ENCODE measurements at places on chromosomes 5 and 9. TPM values are rescaled to one million over a fixed set of nuclear protein-coding genes. Genes with fewer than 3 reads are reported as not detected.

DNA sequence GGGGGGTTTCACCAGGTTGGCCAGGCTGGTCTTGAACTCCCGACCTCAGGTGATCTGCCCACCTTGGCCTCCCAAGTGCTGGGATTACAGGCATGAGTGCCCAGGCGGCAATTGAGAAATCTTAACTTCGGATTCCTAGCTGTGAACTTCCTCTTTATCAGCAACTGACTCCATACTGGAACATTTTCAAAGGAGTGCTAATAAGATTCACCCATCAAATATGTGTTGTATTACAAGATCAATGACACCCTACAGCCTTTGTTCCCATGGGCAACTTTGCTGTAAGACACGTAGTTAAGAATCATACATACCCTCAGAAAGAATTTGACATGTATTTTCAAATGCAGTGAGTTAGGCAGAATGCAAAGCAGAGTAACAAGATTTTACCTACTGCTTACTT lies 23.1 kb upstream of the ACOT12 start:
- H3K27me3 ChIP-seq: no peaks in the 10 kb centered on the region
- no peak overlapping the region for H3K4me3 ChIP-seq
- H3K27ac ChIP-seq: no peak overlapping the region
- H3K36me3 ChIP-seq: peaks cover 9% of the 10 kb centered on the region

GRCh38 chr5:179698935-179699615 lies at the start of gene CANX:
Gene CANX, plus strand, starts transcription at chr5:179698967. Its CDS starts 6,715 bp downstream, at chr5:179705682.
- no peak for DNase-seq
- peaks cover 27% of the 10 kb centered on the region for H3K36me3 ChIP-seq
- no peaks in the 10 kb centered on the region for H3K27me3 ChIP-seq
- H3K4me3 ChIP-seq: peak within 1 kb of the TSS; percentile 84
- H3K4me1 ChIP-seq: peaks cover 20% of the 10 kb centered on the region
- peak within 1 kb of the TSS; percentile 76 for H3K27ac ChIP-seq

Gene TAL2
- 4.1 TPM for total RNA-seq

DNA sequence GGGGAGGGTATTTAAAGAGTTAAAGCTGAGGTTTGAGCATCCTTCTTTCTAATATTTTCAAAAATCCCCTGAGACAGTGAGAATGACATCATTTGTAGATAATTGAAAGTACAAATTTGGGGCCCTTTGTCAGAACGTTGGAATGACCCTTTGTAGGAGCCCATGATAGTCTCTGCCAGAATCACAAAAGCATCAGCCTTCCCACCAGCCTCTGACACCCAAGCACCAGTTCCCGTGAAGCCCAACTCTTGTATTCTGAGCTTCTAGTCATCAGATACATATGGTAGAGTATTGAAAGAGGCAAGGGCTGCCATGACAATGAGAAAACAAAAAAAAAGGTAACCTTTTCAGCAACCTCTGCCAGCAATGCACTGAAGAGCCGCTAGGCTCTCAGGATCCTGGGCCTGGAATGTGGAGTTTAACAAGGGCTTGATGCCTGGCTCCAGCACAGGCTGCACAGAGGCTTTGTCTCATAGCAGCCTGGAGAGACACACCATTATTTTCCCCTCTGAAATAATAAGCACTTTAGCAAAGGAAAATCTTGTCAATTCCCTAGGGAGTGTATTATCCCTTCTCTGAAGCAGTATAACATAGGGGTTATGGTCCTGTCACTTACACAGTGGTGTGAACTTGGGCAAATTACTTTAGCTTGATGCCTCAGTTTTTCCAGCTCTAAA lies 114.4 kb downstream of the ZNF608 start:
- H3K27me3 ChIP-seq: no peaks in the 10 kb centered on the region
- no peaks in the 10 kb centered on the region for H3K36me3 ChIP-seq
- H3K27ac ChIP-seq: no peak overlapping the region
- no peak for DNase-seq
- H3K4me1 ChIP-seq: peaks cover 6% of the 10 kb centered on the region

DNA sequence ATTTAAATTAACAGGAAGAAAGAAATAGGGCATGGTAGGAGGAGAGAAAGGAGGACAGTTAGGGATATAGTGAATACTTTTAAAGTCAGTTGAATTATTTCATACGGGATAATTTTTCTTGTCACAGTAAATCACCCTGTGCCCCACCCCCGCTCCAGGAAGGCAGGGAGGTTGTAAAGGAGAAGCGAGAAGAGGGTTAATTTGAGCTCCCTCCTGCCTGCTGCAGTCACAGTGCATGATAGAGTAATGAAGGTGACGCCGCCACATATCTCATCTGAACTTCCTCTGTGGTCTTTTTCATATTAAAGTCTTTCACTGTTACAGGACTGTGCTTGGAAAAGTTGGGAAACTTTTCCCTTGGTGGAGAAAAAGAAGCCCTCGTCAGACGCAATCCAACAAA lies 896 bp upstream of the PCSK5 start:
- H3K27ac ChIP-seq: no peak overlapping the region
- DNase-seq: no peak
- no peak overlapping the region for H3K4me3 ChIP-seq
- H3K4me1 ChIP-seq: no peaks in the 10 kb centered on the region
- no peaks in the 10 kb centered on the region for H3K27me3 ChIP-seq

Gene MSX2
- total RNA-seq: not detected

Data from Karpas-422 (cell line).